Glomerular endothelial cell (primary cell): ENCODE measurements at places on chromosomes 12 and 14.

- no peak for DNase-seq
Observed at GRCh38 chr14:106831322-106831720, 1304.9 kb downstream of the TMEM121 start.

GRCh38 chr12:58920102-58920960, at the start of gene LRIG3:
LRIG3 (minus strand) TSS chr12:58920504; CDS start chr12:58920235, 269 bp downstream.
- DNase-seq, result no peak

- DNase-seq, result no peak
Observed at GRCh38 chr14:92352158-92352985, 29.4 kb downstream of the SLC24A4 start.

DNA sequence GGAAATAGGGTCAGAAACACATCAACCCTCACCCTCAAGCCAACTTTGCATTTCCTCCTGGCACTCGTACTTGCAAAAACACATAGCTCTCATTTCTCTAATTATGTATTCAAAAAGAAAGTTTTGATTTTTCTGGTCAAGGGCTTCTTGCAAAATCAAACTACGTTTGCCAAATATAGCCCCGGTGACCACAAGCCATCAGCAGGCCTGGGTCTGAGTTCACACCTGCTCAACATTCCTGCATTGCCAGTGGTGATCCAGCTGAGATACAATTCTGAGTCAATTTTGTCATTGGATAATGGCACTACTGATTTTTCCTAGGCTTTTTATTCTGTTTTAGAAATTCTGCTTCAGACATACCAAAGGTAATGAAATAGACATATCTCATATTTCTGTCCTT, 10.7 kb upstream of the BHLHE41 start:
- DNase-seq, result no peak

- DNase-seq, result no peak
Observed at GRCh38 chr14:69574263-69574953, at the start of gene CCDC177. CCDC177 (minus strand) TSS chr14:69574871; CDS start chr14:69573622, 1,249 bp downstream.

GRCh38 chr12:12091977-12092663, 21.4 kb downstream of the BCL2L14 start:
- DNase-seq, result no peak

GRCh38 chr12:88309546-88309945, 167.4 kb downstream of the TMTC3 start:
- DNase-seq, result no peak

DNA sequence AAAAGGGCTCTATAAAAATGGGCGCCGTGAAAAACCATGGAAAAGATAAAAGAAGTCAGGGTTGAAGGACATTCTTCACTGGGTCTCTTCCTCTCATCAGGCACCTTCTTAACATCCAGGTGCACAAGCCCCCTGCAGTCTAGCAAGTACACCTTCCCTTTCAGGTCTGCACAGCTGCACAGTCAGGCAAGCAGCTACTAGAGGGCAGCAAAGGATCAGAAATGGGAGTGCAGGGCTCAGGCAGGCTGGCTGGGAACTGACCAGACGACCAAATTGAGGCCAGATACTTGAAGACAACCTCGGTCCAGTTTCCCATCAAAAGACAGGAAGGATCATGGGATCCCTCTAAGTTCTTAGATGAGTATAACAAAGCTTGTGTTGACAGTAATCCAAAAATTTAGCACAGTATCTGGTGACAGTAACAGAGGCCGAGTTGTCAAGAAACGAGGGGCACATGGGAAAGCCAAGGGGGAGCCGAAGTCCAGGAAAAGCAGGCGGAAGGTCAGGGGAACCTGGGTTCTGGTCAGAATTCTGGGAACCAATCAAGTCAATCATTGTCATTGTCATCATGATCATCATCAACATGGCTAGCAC, 10.1 kb upstream of the GRIP1 start:
- DNase-seq, result no peak

DNA sequence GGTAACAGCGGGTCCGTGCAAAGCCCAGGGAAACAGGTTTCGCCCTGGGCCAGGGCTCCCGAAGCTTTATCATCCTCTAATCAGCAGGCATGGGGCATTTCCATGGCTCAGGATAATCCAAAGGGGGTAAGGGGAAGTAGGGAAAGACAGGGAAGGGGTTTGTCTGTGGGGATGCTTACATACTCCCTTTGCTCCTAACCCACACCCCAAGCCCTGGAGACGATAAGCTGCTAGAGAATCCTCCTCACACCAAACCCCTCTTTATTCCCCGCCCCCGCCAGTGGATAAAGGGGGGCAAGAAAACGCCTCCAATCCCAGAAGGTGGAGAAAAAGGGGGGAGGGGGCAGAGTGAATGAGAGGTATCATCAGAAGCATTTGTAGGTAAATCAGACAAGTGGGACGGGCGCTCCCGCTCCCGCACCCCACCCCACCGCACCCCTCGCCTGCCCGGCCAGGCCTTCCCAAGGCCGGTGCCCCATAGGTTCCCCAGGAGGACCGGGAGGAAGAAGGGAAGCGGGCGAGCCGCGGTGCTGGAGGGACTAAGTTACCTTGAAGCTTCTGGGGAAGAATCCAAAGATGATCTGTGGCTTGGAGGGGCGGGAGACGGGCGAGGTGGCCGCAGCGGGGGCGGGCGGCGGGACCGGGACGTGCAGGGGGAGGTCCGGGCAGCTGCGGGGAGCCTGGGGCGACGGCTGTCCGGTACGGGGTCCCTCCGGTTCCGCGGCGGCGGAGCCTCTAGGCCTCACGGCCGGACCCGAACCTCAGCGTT, 762 bp downstream of the PPP2R5E start:
- DNase-seq, result no peak

DNA sequence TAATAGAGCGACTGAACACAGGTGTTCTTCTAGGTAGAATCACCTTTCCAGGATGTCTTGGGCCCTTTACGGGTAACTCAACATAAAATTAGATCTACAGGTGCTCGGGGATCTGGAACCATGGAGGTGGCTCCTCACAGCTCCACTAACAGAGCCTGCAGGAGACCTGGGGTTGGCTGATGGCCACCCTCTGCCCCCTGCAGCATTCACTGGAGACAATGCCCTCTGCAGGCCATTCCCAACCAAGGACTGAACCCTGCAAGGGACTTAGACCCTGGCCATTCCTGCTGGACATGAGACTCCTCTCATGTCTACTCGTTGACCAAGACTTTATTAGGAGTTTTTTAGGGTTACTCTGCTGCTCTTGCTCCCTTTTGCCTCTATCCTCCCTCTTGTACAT, 58.5 kb upstream of the PPP4R3A start:
- no peak for DNase-seq

GRCh38 chr12:123268850-123269249, 2.8 kb downstream of the CDK2AP1 start:
- no peak for DNase-seq

- no peak for DNase-seq
Observed at GRCh38 chr12:128570191-128571065, 253.3 kb downstream of the SLC15A4 start.

DNA sequence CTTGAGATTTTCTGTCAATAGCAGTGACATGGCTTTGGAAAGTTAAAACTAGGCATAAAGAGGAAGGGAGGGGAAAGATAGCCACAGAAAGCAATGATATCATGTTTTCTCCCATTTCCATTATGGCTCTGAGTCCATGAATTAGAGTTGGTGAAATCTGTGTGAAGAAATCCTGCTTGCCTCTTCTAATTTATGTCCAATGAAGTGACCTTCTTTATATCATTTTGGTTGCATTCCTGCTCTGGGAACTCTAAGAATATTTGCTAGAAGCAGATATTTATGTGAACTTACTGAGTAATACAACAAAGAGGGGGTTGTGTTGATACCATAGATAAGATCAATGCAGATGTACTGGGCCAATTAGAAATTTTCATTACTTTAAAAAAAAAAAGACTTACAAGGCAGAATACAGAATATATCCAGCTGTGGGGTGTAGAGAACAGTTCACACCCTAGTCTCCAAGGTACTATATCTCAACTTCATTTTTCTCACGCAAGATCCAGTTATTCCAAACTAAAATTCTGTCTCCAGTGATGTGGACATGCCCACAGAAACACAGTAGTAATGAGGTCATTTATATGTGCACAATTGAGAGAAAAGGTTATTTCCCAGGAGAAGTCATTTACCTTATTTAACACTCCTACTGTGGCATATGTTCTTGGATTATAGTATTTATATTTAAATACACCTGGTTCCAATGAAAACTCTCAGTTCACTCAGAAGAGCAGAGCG, 51.5 kb upstream of the KCNJ8 start:
- DNase-seq, result no peak

DNA sequence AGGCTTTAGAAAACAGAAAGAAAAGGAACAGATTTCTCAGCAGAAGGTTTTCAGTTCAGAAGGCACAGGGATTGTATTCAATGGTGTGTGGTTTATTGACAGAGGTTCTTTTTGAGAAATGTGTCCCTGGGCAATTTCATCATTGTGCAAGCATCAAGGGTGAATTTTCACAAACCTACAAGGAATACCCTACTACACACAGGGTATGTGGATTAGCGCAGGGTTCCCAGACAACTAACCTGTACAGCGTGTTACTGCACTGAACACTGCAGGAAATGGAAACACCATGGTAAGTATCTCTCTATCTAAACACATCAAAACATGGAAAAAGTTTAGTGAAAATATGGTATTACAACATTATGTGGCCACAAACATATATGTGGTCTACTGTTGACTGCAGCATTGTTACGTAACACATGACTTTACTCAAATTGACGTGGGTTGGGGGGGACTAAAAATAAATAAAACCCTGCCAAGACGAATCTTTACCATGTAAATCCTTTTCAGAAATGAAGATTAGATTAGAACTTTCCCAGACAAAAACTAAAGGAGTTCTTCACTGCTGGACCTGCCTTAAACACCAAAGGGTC, 893.1 kb downstream of the TMEM121 start:
- DNase-seq, result no peak

DNA sequence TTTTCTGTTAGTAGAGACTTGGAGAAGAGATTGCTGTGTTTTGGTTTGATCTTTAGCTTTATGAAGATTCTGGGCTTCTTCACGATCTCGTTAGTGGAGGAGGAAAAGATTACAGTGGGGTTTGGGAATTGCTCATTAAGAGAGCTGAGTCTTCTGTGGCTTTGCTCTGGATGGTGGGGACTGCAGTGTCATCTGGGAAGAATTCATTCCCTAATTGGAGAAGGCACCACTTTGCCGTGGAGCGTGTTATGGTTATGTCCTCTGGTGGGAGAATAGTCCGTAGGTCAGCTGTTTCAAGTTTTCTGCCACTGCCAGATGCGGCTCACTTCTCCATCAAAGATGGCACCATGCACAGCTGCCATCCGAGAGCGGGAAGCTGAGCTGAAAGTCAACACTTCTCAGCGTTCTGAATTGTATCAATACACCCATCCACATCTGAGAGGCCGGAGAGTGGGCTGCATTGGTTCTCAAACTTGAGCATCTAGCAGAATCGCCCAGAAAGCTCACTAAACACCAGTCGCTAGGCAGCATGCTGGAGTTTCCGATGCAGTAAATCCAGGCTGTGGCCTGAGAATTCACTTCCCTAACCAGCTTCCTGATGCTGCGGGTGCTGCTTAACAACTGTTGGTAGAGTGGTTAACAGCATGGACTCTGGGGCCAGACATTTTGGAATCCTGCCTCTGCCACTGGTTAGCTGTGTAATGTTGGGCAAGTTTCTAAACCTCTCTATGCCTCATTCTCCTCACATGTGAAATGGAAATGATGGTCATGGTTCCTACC, 117.8 kb downstream of the PLXNC1 start:
- no peak for DNase-seq

GRCh38 chr14:72301352-72301751, 369.1 kb downstream of the RGS6 start:
- DNase-seq, result no peak

DNA sequence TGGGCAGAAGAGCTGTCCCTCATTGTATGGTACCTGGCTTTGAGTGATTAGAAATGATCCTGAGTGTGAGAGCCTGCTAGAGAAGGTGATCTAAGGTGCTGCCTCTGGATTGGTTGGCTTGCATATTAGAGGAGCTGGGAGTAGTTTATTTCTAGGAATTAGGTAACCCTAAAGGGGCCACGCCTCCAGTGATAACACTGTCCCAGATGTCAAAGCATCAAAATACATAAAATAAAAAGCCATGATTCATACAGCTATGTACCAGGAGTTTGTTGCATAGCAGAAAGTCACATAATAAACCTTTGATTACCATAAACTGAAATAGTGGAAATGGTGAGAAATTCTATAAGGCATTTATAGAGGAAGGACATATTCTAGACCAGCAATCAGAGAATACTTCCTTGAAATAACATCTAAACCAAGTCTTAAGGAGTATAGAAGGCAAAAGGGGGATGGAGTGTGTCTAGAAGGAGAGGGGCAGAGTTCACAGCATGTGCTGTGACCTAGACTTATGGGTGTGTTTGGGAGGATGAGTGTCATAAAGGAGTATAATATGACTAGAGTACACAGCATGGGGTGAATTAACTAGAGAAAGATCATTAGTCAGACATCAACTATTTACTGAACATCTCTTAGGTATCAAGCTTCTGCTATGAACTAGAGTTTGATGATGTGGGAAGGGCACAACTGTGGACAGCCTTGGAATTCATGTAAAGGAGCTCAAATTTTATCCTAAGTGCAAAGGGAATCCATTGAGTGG, 686.4 kb downstream of the GALC start:
- DNase-seq, result no peak

GRCh38 chr12:103687253-103687652, 100.2 kb downstream of the STAB2 start:
- no peak for DNase-seq

DNA sequence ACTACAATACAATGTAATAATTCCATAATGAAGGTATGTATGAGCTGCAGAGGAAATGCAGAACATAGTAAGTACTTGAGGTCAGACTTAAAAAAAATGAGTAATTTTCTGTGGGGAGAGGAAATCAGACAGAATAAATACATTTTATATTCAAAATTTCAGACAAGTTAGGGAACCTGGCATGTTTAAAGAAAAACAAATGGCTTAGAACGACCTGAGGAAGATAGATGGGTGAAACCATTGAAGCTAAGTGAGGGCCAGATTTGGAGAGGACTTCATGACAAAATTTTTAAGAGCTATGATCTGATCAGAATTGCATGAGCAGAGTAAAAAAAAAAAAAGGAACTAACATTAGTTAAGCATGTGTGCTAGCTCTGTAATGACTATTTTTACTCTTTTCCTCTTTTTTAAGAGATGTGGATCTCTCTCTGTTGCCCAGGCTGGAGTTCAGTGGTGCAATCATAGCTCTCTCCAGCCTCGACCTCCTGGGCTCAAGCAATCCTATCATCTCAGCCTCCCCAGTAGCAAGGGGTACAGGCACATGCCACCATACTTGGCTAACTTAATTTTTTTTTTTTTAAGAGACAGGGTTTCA, 157.6 kb upstream of the PDE3A start:
- no peak for DNase-seq

- DNase-seq, result no peak
Observed at GRCh38 chr14:104151566-104152245, 13.3 kb downstream of the KIF26A start.

- no peak for DNase-seq
Observed at GRCh38 chr12:40992674-40993073, 195.4 kb upstream of the PDZRN4 start.

DNA sequence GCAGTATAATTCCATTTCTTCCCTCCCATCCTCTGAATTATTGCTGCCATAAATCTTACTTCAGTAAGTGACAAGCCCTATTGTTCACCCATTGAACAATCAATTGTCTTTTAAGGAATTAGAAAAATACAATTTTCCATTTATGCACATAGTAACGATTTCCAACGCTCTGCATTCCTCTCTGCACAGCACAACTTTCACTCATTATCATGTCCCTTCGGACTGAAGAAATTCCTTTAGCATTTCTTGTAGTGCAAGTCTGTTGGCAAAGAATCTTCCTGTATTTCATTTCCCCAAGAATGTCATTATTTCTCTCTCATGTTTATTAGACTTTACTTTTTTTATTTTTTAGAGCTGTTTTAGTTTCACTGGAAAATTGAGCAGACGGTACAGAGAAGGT, 252.1 kb upstream of the RTL1 start:
- no peak for DNase-seq
